ENCODE measurements at places on chromosomes 16 and 17.

GRCh38 chr17:65537845-65538674 lies 23.4 kb downstream of the AXIN2 start:
- no peak for DNase-seq

- DNase-seq = no peak
Measured at GRCh38 chr17:10879190-10879836, 41.4 kb upstream of the PIRT start.

DNA sequence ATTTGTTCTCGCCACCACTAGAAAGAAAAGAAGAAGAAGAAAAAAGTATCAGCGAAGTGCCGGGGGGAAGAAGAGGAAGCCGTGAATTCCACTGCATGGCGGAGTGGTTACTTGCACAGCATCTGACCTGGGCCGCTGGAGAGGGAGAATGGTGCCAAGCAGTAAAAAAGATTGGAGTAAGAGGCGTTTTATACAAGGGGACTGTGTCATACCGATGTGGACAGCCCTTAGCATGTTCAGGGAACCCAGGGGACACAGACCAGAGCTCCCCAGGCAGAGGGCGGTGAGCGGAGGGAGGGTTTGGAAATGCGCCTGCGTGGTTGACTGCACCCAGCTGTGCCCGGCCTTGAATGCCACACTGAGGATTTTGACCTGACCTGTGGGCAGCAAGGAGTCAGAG lies 52.8 kb downstream of the PLXDC1 start:
- DNase-seq = no peak

- no peak for DNase-seq
Measured at GRCh38 chr16:75416904-75417565, 16.3 kb downstream of the CFDP1 start.

GRCh38 chr17:31568539-31568938 lies 177.1 kb downstream of the RAB11FIP4 start:
- no peak for DNase-seq

- no peak for DNase-seq
Measured at GRCh38 chr16:65737831-65738230, 616.0 kb upstream of the CDH11 start.

- no peak for DNase-seq
Measured at GRCh38 chr16:85550422-85550864, 62.7 kb upstream of the GSE1 start.

DNA sequence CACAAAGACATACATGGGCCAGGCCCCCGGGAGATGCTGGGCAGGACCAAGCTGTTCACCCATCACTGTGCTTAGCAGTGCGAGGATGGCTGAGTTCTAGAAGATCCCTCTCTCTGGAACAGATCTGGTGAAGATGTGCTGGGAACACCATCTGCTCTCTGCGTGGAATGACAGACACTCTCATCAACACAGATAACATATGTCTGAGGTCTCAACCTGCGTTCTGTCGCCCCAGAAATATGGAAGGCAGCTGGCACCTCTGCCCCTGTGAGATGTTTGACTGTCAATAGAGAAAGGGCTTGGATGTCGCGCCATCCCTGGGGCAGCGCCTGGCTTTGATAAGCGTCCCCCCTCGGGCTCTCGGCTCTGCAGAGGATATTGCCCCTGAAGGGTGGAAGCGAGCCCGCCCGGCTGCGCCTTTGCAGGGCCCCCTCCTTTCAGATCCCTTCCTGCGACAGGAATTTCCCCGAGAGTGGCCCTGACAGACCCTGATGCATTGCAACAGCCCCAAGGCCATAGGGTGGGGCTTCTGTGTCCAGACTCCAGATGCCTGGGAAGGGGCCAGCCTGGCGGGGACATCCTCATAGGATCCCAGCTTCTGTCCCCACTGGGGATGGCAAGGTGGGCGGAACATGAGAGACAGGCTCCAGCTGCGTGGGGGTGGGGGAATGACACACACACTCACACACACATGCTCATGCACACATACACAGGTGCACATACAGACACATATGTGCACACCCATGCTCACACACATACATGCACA lies 86.9 kb upstream of the ZNF469 start:
- DNase-seq = no peak

DNA sequence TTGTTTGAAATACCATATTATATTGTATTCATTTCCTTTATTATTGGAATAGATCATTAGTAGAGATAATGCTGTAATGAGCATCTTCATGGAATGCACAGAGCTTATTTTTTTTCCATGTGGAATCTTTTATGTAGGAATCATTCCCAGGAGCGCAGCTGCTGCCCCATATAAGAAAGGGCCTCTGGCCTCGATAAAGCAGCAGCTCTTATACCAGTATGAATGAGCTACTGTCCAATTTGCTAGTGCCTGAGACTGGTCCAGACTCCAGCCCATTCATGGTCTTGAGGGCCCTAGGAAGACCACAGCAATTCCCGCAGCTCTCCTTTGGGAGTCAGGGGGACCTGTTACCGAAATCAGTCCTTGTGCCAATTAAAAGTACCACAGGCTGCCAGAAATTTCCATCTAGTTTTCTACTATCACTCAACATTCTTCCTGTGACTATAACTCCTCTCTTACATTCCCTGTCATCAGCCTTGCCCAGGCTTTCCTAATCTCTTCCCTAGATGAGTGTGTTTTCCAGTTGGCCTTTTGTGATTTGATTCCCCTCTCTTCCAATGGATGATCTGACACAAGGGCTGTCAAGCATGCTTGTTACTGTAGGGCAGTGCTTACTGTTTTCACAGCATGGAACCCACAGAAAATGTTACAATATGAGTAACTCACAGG lies 1.9 kb downstream of the ZNF843 start:
- peak; percentile 34 for DNase-seq

GRCh38 chr17:79721993-79722671 lies 8.6 kb upstream of the ENPP7 start:
- DNase-seq = no peak

DNA sequence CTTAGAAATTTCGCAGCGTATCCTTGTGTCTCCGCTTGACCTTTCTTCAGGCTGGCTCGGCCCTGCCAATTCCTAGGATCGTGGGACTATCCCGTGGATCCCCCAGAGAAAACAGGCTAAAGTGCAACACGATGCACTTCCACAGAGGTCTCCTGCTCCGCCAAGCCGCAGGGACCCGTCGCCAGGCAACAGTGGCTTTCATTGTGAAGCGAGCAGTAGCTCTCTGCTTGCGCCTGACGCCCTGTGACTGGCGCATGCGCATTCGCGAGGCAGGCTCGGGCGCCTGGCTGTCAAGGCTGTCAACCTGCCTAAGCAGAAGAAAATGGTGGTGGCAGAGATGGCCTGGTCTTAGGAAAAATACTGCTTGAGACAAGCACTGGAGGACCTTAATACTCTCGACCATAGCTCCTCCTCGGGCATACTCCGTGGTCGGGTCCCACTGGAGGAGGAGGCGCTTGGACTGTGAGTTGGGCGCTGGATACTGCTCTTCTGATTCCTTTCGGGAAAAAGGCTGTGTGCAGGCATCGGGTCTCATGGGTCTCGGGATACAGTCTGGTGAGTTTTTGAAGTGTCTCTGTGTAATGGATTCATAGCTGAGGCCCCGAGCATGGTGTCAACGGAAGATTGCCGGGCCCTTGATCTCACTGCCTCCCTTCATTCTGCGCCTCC lies 2336.1 kb downstream of the TP53TG3F start:
- no peak for DNase-seq

DNA sequence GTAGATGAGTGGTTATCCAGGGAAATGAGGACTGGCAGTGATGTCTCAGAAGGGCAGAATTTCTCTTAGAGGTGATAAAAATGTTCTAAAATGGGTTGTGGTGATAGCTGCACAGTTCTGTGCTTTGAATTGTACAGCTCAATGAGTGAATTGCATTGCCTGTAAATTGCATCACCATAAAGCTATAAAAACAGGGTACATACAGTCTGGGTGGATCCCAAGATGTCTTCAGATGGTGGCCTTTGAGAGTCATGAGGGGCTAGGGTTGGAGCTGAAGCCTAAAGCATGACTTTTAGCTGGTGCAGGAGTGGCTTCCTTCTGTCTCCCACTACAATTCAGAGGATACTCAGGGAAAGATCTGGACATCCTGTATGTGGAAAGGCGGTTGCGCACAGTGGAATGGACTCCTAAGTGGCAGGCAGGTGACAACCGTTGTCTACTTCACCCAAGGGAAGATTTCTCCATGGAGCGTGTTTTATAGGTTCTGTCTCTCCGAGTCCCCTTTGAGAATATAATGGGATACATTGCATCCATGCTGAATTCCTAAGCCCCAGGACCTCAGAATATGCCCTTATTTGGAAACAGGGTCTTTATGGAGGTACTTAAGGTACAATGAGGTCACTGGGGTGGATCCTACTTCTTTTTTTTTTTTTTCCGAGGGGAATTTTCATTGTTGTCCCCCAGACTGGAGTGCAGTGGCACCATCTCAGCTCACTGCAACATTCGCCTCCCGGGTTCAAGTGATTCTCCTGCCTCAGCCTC lies 1.6 kb upstream of the IL32 start:
- DNase-seq = no peak

DNA sequence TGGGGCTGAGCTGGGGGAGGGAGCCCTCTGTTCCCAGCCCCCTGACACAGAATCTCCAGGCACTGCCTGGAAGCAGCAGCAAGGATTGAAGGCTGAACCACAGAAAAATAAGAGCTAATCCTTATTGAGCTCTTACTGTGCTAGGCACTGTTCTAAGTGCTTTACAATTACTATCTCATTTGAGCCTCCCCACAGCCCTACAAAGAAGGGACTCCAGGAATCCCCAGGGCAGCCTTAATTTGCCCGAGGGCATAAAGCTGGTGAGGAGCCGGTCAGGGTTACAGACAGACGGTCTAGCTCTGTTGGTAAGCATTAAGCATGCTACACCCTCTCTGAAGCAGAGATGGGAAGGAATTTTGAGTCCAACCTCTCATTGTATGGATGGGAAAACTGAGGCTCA lies 7.0 kb downstream of the SAMD14 start:
- DNase-seq = no peak

- peak; percentile 93 for DNase-seq
Measured at GRCh38 chr16:31052114-31052513, 18.8 kb downstream of the STX4 start.

- no peak for DNase-seq
Measured at GRCh38 chr17:82949984-82950383, 110.2 kb upstream of the ZNF750 start.

DNA sequence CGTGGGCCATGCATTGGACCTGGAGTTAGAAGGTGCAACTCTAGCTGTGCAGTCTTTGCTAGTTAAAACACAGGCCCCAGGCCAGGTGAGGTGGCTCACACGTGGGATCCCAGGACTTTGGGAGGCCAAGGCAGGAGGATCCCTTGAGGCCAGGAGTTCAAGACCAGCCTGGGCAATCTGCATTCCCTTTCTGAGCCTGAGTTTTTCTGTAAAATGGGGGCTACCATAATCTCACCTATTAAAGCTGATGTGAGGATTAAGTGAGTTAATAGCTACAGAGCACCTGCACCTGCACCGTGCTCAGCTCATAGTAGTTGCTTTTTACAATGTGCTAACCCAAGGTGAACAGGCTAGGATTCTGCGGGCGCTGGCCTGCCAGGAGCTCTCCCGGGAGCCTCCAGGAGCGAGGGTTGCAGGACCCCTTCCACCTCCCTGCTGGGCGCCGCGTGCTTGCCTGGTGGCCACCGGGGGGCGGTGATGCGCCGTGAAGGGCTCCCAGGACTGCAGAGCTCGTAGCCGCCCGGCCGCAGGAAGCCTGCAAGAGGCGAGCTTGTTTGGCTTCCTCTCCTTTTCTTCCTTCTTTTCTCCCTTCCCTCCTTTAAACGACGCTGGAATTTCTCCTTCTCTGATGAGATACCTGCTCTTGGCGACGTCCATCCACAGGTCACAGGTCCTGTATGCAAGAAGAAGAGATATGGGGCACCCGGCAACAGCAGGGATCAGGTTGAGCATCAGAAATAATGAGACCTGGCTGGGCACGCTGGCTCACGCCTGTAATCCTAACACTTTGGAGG lies 51.3 kb downstream of the ZFP90 start:
- DNase-seq = peak; percentile 36

- DNase-seq = no peak
Measured at GRCh38 chr17:31608659-31609254, 217.3 kb downstream of the RAB11FIP4 start.

DNA sequence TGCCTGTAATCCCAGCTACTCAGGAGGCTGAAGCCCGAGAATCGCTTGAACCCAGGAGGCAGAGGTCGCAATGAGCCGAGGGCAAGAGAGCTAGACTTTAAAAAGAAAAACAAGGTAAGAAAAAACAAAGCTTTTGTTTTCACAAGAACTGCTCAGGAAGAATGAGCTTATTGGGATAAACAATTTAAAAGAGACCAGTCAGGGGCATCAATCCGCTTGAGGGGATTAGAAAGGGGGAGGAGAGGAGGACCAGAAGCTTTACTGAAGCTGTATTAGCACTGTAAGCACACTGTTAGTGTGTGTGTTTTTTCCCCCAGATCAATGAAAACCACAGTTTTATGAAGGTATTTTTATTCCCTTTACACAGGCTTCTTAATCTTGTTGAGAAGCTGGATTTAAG lies 8.8 kb downstream of the TMEM170A start:
- DNase-seq = no peak

- no peak for DNase-seq
Measured at GRCh38 chr16:72137380-72138063, 34.4 kb downstream of the PMFBP1 start.

- no peak for DNase-seq
Measured at GRCh38 chr17:59757470-59757869, 50.0 kb downstream of the VMP1 start.

DNA sequence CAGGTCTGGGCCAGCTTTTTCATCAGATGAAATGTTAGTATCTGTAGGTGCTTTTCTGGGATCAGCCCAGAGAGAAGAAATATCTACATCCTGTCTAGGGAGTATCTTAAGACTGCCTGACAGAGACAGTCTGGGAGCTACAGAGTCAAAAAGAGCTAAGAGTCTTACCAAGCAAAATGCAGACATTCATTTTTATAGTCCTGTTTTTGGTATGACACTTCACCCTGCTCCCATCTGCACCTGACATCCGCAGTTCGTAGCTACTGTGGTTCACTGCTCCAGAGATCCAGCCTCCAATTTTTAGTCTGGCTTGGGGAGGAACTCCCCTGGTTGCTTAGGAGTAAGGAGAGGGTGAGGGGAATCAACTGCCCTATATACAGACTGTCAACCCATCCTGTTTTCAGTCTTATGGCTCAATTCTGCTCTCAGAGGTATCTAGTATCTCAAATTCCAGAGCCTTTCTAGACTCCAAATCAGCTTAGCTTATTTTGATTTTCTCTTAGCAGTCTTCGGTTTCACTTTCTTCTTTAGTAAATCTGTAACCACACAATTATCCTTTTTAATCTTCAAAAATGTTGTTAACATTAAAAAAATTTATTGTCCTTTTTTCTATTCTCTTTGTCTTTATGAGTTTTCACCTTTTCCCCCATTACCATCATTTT lies 97.8 kb downstream of the TMEM100 start:
- no peak for DNase-seq

- DNase-seq = no peak
Measured at GRCh38 chr16:71965223-71965622, 35.0 kb downstream of the PKD1L3 start.

DNA sequence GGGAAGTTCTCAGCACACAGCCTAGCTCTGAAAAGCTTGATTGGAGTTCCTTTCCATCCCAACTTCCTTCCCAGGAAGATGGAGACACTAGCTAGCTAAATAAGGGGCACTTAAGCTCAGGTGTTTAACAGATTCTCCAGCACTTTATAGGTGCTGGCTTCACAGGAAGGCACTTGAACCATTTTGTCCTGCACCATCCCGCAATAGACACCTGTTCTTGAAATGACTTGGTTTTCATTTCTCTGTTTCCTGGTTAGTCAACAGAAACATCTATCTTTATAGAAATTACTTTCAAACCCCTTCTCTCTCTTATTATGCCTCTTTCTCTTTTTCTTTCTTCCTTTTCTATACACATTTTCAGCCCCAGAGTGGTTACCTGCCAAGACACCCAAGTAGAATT lies 409.9 kb upstream of the ZFHX3 start:
- no peak for DNase-seq

- DNase-seq = peak; percentile 28
Measured at GRCh38 chr16:13453938-13454553, 465.9 kb upstream of the ERCC4 start.

Data from fibroblast of skin of right biceps (primary cell).